ENCODE measurements at places on chromosomes 5 and 9.

- DNase-seq = no peak
These were observed 112.4 kb downstream of the SH3TC2 start for GRCh38 chr5:148950471-148950863.

GRCh38 chr9:91043811-91044175, 242.2 kb downstream of the SYK start:
- no peak for DNase-seq

DNA sequence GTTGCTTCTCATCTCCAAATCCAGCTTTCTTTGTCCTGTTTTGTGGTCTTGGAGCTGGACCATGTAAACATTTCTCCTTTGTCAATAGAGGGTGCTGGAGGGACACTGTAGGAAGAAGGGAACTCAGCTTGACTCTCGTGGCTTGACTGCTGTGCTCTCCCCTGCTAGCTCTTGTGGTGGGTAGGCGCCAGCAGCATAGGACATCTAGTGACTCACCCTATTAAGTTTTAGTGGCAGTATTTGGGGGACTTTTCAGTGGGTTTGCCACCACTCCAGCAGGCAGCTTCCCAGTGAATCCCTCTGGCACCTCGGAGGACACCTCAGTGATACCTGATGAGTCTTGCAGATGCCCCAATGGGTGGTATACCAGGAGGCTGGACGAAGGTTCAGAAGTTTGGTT, 97.8 kb downstream of the TSSK1B start:
- peak; percentile 20 for DNase-seq

GRCh38 chr9:136711751-136712689, at the start of gene DIPK1B:
DIPK1B (plus strand) TSS chr9:136712572; CDS start chr9:136712666, 94 bp downstream.
- no peak for DNase-seq

GRCh38 chr5:68533571-68534084, 318.1 kb downstream of the PIK3R1 start:
- no peak for DNase-seq

GRCh38 chr5:135320718-135321484, 78.1 kb downstream of the MACROH2A1 start:
- no peak for DNase-seq

DNA sequence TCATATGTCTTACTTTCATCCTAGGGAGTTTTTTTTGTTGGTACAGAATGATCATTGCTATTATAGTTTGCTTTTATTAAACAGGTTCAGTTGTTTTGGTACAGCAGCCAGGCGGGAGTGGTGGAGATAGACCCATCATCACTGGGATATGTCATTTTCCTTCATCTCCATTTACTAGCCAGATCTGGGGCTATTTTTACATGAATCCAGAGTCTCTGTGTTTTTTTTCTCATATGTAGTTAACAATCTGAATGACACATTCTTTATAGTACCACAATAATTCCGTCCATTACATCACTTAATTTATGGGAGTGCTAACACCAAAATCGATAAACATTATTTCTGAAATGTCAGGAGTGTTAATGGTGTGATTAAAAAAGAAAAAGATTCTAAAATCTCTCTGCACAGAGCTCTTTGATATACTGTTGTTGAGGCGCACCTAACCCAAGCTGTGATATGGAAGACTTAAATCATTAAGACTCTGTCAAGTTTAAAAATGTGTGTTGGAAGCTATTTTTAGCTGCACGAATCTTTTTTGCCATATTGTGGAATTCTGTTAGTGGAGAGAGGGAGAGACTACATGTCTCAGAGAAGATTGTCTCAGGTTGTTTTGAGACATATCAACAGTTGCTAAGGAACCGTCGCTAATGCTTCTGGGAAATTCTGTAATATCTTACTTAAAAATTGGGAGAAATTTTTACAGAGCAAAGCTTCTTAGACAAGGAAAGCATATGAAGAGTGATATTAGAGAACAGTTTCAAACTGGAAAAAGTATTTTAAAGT, 59.6 kb downstream of the RPS23 start:
- DNase-seq = no peak

GRCh38 chr5:43019614-43020398, 20.3 kb downstream of the ANXA2R start:
- peak; percentile 73 for DNase-seq

DNA sequence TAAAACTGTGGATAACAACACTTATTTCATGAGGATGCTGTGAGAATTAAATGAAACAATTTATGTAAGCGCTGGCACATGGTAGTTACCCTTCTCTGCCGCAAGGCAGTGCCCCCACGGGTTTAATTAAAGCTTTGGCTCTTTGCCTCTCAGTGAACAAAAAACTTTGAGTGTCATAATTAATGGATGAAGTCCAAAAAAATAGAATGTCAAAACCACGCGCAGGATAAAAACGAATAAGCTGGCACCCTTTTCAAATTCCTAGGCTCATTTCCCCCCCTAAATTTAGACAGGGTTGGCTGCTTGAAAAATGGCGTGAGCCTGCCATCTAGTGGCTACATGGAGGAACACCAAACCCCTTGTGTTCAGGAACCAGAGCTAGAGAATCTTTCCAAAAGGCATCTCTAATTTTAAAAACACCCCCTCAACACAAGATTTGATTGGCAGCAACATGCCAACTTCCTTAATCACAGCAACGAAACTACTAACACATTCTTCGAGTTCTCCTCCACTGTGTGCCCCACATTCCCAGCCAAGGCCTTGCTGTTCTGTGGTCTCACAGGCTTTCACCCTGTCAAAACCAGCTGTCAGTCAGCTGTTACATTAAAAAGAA, 29.0 kb upstream of the CCNG1 start:
- peak; percentile 49 for DNase-seq

Data from fibroblast of skin of left quadriceps (primary cell).